HS-27A (cell line): ENCODE measurements at places on chromosomes 3 and 15.

- DNase-seq = no peak
These were observed 612.8 kb downstream of the ZPLD1 start for GRCh38 chr3:103047640-103048039.

- no peak for DNase-seq
These were observed 69.8 kb upstream of the GRM7 start for GRCh38 chr3:6791161-6791560.

DNA sequence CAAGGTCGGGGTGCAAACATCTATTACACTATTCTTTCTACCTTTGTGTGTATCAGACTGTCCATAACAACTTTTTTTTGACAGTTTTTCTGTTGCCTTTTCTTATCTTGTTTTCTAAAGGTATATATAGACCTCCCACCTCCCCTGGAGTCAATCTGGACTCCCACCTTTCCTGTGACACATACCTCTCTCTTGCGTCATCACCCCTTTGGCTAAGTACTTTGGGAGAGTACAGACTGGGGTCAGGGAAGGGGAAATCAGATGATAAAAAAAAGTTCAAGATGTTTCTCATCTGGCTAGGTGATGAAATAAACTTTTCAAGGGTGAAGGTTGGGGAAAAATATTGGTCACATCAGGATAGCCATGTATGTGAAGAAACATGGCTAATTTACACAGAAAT, 17.2 kb downstream of the TSPAN3 start:
- no peak for DNase-seq

- DNase-seq = no peak
These were observed 5.5 kb downstream of the SMAD6 start for GRCh38 chr15:66707310-66708082.

- no peak for DNase-seq
These were observed 348.2 kb downstream of the GRM7 start for GRCh38 chr3:7209098-7209497.

DNA sequence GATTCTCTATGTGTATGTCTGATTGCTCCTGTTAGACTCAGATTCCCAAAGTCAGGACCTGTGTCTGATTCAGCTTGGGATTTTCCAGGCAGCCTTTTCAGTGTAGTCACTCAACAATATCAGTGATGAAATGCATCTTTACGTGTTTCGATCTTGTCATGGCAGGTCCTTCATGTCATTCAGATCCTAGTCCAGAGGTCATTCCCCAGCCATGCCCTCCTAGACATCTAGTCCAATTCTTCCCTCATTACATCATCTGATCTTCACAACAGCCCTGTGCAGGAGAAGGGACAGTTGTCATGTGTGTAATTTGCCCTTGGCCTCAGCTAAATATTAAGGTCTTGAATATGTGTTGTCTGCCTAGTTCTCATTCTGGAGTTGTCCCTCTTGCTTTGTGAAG, 153.2 kb upstream of the NR2E3 start:
- DNase-seq = no peak

- DNase-seq = peak; percentile 33
These were observed 843 bp downstream of the CHRNA5 start for GRCh38 chr15:78565951-78566774.

GRCh38 chr3:188926111-188926510, 245.7 kb upstream of the TPRG1 start:
- no peak for DNase-seq

DNA sequence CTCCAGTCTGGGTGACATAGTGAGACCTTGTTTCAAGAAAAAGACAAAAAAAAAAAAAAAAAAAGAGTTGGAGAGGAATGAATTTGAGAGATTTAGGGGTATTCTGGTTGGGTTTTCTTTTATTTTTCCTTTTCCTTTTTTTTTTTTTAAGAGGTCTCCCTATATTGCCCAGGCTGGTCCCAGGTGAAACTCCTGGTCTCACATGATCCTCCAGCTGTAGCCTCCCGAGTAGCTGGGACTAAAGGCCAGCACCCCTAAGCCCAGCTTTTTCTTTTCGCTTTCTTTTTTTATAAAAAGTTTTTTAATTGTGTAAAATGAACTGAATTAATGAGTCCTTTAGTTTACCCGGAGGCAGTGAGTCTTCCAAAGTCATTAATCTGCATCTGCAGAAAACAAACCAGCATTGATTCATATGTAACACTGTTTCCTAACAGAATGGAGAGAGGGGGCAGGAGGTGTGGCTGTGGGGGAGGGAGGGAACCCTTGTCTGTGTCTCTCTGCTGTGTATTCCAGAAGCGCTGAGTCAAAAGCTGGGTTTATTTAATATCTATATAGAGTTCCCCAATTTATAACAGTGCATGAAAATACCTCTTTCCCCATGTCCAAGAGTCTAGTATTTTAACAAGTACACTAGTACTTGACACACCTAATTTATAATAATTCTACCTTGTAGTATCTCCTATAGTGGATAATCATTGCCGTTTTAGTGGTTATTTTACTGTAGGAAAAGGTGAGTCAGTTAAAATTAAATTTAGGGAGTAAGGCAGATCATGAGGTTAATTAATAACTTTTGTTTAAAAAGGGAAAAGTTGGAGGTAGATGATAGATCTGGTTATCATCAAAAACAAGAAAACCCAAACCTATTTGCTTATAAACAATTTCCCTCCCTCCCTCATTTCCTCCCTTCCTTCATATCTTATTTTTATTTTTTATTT, 2.6 kb upstream of the DPPA4 start:
- no peak for DNase-seq

DNA sequence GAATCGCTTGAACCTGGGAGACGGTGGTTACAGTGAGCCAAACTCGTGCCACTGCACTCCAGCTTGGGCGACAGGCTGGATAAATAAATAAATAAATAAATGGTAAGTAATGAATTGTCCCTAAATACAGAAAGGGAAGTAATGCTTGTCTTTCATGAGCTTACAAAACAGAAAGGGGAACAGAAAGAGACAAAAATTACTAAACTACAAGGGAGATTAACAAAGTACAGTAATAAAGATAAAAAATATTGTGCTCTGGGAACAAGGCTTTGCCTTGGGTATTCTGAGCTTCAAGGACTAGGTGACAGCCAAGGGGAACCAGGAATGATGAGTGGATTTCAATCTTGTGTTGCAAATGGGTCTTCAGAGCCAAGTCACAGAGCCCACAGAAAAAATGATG, 9.2 kb upstream of the HLTF start:
- DNase-seq = no peak

DNA sequence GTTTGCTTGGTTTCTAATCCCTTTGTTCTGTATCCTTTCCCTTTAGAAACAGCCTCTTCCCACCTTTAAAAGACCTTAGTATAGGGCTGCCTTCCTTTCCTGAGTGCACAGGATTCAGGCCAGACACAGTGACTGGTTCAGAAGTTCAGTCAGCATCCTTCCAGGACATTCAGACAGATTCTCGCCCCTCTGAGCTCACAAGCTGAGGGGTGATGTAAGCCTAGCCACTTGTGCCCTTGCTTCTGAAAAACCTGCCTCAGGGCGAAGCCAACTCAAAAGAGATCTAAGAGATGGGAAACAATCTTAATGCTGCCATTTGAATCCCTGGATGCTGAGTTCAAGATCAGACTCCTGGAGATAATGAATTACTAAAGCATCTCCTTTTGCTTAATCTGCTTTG, 6.7 kb upstream of the NSMCE3 start:
- DNase-seq = no peak

DNA sequence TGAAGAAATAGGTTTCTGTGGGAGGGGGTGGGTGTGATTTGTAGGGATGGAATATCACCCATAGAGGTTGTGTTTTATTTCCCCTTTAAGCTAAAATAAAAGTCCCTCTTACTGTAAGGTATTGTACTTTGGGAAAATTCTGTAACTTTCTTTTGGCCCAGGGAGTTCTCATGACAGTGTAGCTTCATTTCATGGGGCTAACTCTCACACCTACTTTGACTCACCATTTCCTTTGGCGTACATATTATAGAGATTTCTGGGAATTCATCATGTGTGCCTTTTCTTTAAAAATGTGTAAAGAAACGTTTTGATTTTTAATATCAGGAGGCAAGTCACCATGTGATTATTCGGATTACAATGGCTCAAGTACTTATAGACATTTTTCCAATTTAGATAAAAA, 477.7 kb upstream of the CFAP20DC start:
- DNase-seq = no peak
